Femur (tissue), 1 donor: ENCODE measurements at places on chromosomes 1 and 21.

DNA sequence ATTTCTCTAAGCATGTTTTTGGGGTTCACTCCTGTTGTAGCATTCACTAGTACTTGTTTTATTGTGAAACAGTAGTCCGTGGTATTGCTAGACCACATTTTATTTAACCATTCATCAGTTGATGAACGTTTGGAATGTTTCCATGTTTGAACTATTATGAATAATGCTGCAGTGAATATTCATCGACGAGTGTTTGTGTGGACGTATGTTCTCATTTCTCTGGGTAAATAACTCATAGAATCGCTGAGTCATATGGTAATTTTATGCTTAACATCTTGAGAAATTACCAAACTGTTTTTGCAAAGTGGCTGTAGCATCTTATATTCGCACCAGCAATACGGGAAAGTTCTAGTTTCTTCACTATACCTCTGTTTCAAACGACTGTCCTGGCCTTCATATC lies 28.0 kb upstream of the KAZN start:
- DNase-seq = no peak

GRCh38 chr1:165537356-165538109 lies 6.3 kb upstream of the LRRC52 start:
- DNase-seq = no peak

- no peak for DNase-seq
These were observed 17.5 kb upstream of the CITED4 start for GRCh38 chr1:40879482-40880175.

DNA sequence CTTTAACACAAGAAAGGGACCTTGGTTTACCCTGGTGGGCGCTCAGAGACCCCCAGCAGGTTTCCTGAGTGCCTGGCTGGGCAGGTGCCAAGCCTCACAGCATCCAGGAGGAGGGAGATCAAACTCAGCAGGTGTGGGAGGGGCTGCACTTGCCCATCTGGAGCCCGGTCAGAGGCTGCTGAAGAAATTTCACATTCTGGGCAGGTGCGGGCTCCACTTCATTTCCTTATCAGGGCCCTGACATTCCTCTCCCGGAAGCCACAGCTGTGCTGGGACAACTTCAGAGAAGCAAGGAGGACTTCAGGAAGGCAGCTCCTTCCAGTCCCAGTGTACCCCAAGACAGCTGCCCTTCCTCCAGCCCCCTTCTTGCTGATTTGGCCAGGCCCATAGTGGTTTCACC lies 82.9 kb downstream of the ITPKB start:
- no peak for DNase-seq

DNA sequence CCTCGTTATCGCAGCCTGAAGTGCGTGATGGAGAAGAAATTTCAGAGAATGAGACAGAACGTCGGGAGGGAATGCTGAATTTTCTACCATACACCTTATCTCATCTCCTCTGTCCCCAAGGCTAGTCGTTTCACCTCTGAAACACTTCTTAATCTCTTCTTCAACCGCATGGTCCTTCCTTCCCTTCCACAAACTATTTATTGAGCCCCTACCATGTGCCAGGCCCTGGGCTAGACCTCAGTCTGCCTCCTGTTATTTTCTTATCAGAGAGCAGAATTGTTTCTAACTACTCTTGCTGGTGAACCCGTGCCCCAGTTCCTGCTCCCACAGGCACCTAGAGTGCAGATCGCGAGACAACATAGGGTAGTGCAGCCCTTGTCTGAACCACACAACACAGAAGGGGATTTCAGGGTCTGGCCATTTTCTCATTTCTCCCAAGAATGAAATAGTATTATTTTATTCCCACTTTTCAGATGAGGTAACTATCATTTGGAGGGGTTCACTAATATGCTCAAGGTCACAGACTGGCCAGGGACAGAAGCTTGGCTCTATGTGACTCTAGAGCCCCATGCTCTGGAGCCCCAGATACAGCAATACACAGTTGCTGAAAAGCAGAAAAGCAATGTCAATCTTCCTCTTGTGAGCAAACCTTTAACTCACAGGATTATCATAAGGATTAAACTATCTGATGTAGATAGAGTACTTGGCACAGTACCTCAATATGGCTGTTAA lies 598 bp upstream of the ADIPOR1 start:
- DNase-seq = no peak

DNA sequence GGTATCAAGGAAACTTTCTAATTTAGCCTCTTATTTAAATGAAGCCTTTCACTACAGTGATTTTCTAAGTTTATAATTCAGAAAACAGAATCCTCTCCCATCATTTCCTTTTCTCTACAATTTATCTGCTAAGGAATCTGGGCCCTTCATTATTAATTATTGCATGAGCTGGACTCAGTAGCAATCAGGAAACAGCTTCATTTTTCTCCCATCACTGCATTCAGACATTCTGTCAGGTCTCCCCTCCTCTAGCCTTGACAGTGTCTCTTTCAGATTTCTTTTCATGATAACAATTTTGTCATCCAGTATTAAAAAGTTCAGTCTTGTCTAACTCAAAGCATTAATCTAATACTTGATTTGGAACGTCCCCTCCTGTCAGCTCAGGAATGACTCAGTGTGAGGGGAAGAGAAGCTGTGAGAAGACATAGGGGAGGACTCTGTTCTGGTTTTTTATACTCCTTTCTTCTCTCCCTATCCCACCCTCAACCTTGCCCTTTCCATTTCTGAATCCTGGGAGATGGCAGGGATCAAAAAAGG lies 28.1 kb downstream of the SLC44A5 start:
- DNase-seq = no peak

DNA sequence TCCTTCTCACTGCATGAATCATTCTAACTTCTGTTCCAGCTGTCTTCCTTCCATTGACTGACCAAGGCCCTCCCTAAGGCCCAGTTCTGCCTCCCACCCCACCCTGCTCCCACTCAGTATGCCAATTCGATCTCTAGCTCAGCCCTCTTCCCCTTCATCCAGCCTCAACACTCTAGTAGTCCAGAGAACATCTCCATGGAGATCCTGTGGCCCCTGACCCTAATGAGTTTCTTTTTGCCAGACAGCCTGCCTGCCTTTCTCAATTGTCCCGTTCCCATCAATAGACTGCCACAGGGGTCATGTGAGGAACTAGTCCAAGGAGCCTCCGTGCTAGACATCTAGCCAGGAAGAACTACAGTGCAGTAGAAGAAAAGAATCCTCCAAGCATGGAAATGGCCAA lies 26.4 kb downstream of the RRAGC start:
- no peak for DNase-seq

GRCh38 chr1:19969898-19970660 lies 9.3 kb downstream of the PLA2G2A start:
- no peak for DNase-seq

DNA sequence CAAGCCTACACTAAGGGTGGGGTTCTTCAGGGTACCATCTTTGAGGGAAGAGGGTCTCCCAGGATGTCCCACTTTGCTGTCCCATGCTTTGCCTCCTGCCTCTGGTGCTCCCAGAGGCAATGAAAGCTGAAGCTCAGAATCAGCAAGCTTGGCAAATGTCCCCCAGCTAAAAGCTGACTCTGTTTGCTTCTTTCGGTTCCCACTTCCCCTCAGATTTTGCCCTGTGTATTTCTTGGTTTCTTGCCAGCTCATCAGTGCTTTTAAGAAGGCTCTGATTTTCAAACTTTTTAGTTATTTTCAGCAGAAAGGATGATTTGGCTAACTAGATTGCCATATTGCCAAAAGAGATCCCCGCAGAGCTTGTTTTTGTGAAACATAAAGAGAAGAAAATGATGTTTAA lies 33.1 kb upstream of the COG2 start:
- DNase-seq = no peak

GRCh38 chr1:51899022-51899421 lies 20.5 kb upstream of the NRDC start:
- DNase-seq = no peak

DNA sequence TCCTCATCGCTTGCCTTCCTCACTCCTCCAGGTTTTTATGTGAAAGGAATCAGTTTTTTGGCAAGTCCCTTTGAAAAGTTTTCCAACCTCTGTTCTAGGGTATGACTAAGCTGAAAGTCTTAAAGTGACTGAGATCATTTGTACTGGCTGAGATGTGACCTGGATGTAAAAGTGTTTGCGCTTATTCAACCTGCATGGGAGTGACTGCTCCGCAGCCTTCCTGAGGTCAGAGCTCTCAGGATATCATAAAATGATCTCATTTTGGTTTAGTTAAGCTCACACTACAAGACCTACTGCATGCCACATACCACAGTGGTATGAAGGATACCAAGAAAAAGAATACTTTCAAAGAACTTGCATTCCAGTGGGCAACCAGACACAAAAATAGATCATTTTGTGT lies 29.8 kb upstream of the TADA1 start:
- DNase-seq = no peak

GRCh38 chr1:27485363-27485762 lies 4.6 kb downstream of the WASF2 start:
- no peak for DNase-seq

DNA sequence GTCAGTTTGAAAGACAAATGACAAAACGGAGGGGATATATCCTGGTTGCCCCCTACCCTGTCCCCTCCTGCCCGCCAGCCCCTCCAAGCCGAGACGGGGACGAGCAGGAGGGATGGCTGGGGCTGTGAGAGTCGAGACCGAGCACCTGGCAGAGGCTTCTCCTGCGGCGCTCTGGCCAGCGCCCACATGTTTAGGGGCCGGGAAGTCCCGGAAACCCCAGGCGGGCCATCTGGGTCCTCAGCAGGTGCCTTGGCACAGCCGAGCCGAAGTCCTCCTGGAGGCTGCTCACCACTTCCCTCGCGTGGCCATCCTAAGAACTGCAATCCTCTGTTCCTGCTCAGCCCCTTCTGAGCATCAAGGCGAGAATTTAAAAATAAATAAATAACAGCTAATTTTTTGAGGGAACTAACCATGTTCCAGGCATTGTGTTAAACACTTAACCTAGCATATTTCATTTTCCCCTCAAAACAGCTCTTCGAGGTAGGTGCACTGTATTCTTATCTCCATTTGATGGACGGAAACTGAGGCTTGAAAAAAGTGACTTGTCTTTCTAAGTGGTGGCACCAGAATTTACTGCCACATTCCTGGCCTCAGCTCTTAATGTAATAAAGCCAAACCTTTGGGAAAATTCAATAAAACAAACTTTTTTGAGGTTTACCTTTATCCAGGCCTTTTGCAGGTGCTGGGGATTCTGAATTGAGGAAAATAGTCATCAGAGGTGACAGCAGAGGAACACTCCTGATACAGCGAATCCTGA lies 3.5 kb upstream of the RIMS3 start:
- peak; percentile 84 for DNase-seq

GRCh38 chr1:119323216-119323982 lies 45.2 kb upstream of the HAO2 start:
- no peak for DNase-seq

- DNase-seq = no peak
These were observed 29.1 kb downstream of the THRAP3 start for GRCh38 chr1:36253161-36253862.

- DNase-seq = no peak
These were observed 14.3 kb downstream of the XPR1 start for GRCh38 chr1:180646093-180646492.

- no peak for DNase-seq
These were observed 1.3 kb upstream of the TTF2 start for GRCh38 chr1:117058810-117059209.

DNA sequence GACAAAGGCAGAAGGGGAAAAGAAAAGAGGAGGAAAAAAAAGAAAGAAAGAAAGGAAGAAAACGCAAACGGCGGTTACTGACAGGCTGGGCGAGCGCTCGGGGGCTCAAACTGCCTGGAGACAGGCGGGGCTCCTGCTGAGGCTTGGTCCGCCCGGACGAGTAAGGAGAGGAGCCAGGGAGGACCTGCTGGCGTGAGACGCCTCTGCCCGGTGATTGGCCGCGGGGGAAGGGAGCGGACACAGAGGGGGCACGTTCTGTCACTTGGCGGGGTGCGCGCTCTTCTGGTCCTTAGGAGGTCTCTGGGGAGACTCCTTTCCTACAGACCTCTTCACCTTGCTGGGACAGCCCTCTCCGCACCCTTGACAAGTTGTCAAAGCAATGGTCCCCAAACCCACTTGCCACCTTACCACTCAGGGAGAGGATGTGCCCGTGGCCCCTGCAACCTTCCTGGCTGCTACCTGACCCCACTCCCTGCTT lies 791 bp upstream of the PIK3R3 start:
- DNase-seq = no peak

DNA sequence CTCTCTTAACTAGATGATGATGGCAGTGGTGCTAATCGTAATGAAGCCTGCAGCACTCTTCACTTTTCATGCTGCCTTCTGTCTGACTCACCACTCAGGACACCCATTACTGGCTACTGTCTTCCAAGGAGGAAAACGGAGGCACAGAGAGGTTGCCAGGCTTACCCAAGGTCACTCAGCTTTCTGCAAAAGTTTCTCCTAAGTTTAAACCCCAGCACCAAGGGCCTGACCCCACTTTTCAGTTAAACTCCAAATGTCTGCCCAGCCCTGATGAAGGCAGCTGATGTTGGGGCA lies 78.1 kb upstream of the RUNX3 start:
- DNase-seq = no peak

GRCh38 chr1:30512914-30513265 lies 210.5 kb downstream of the MATN1 start:
- peak; percentile 1 for DNase-seq
